ENCODE measurements at places on chromosomes 6 and 20.

- DNase-seq: no peak
Measured at GRCh38 chr20:61514396-61514795, 262.3 kb downstream of the CDH4 start.

- no peak for DNase-seq
Measured at GRCh38 chr6:30834646-30835045, 49.7 kb upstream of the DDR1 start.

GRCh38 chr6:93317592-93317991 is 101.8 kb downstream of the EPHA7 start:
- no peak for DNase-seq

GRCh38 chr6:34570066-34570833 is 14.1 kb upstream of the SPDEF start:
- no peak for DNase-seq

- no peak for DNase-seq
Measured at GRCh38 chr6:155498370-155498769, 42.7 kb upstream of the NOX3 start.

DNA sequence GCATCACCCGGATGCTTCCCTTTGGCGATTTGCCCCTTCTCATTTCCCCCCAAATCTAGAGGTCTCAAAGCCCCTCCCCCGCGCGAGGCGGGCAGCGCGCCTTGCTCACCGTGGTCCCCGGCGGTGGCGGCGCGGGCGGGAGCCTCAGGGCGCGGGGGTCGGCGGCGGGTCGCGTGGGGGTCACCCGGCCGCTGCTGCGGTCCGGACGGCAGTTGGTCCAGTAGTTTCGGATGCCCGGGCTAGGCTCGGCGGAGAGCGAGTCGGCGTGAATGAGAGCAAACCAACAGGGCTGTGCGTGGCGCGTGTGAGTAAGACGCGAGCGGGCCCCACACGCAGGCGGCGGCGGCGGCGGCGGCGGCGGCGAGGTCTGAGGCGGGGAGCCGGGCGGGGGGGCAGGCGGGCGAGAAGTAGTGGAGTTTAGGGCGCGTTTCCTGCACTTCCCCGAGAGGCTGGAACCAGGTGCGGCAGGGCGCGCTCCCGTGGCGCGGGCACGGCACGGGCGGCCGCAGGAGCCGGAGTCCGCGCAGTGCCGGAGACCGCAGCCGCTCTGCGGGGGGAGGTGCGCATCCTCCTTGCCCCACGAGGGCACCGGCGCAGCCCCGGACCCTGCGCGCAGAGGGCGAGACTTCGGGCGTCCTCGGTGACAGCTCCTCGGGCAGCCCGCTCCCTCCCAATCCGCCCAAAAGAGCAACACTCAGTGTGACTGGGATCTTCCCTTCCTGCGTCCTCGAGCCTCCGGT is 567 bp downstream of the HS3ST5 start:
- DNase-seq: peak; percentile 53

GRCh38 chr6:42482174-42482573 is 30.4 kb upstream of the TRERF1 start:
- DNase-seq: no peak

Data from posterior cingulate gyrus (tissue), 11 donors.